ENCODE measurements at places on chromosomes 13 and 19.

GRCh38 chr19:33795370-33796163, 1.1 kb upstream of the KCTD15 start:
- peak; percentile 87 for DNase-seq

DNA sequence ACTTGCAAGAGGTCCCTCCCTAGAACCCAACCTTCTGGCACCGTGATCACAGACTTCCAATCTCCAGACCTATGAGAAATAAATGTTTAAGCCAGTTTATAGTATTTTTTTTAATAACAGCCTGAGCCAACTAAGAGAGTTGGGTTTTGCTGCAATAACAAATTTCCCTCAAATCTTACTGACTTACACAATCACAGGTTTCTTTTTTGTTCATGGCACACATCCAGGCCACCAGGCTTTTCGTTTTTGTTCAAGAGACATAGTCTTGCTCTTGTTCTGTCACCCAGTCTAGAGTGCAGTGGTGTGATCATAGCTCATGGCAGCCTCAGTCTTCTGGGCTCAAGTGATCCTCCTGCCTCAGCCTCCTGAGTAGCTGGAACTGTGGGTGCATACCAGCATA, 2.0 kb upstream of the SELENOV start:
- DNase-seq = no peak

DNA sequence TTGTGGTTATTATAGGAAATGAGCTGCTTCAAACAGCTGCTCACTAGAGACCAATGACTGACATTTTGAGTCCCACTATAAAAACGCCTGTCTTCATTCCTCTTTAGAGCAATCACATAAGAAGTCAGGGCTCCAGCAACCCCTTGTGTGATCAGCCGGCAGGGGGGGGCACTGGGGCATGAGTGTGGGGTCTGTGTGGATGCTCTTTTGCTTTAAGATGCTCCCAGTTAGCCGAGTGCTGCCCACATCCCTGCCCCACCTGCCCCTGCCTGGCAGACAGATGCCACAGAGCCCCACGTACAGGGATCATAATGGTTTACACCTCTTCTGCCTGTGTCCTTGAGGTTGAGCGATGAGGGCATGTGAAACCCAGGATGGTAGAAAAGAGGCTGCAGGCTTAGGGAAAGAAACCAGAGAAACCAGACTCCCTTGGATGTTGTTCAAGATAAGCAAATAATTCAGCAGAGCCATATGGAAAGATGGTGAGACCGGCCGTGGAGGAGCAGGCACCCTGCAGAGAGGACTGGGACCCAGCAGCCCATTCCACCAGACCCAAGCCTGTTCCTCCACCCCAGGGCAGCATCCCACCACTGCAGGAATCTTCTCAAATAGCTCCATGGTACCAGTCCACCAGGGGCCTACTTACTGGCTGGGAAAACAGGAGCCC, 55.4 kb downstream of the CHST8 start:
- no peak for DNase-seq

- no peak for DNase-seq
Measured at GRCh38 chr19:40801426-40802299, 2.7 kb downstream of the EGLN2 start.

DNA sequence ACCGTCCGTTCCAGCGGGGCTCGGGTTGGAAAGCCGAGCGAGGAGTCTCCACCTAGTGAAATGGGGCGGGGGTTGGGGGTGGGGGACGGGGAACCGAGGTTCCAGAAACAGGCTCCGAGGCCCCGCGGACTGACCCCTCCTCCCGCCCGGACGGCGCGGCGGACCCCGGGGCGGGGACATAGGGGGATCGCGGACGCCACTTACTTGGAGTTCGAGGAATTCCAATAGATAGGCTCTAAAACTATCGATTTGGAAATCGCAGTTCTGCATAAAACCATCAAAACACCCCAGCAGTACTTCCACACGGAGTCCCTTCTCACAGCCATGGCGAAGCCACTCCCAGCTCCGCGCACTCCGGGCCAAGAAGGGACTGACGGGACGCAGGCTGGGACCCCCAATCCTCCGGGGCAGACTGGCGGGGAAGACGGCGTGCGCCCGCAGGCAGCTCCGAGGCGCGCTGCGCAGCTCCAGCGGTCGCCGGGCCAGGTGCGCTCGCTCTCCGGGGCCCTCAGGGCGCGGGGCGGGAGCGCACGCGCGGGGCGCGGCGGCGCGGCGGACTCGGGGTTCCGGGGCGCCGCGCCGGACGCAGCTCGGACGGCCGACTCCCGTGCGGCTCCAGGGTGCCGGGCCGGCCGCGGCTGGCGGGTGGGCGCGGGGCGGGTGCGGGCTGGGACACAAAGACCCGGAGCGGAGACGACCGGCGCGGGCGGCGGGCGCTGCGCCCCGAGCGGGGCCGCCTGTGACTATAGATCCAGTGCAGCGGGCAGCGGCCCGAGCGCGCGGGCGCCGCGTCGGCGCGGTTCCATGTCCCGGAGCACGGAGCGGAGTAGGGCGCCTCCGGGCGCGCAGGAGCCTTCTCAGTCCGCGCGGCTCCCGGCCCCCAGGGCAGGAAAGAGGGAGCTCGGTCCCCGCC, 567 bp downstream of the EFNB2 start:
- peak; percentile 12 for DNase-seq

DNA sequence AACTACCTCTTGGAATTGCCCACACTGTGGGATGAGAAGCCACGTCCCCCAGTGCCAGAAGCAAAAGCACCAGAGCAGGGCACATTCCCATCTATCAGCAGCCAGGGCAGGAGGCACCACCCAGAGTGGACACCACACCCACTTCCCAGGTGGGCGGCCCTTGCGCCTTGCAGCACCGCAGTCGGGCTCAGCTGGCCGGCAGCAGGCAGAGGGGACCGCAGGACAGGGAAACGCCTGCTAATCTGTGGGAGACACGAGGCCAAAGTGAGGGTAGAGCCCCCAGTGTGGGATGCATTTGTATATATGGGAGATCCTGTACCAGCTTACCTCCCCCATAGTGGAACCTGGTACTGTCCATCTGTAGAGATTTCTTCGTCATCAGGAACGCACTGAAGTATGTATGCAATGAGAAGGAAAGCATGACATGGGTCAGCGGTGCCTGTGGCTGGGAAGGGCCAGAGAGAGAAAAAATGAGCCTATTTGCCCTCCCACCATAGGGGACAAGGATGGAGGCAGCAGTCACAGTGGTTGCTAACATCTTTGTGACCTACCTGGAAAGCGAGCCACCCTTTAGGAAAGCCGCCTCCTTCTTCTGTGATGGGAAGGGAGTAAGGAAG, 30.9 kb upstream of the NPAS1 start:
- no peak for DNase-seq

- no peak for DNase-seq
Measured at GRCh38 chr13:76976929-76977328, 15.0 kb upstream of the CLN5 start.

DNA sequence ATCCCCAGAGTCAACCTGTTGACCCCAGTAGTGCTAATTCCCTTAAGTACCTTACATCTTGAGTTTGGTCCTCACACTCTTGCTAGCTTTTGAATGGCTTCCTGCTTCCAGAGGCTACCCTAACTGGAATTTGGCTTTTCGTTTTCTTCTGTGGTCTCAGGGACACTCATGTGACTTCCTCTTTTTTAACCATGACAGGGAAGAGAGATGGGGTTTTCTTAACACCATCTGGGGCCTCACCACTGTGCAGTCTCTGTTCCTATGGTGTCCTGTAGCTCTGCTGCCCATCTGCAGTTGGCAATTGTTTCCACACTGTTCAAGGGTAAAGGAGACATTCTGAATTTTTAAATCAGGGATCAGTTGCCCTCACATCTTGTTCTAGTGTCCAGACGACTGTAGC, 66.7 kb downstream of the SLC10A2 start:
- no peak for DNase-seq

DNA sequence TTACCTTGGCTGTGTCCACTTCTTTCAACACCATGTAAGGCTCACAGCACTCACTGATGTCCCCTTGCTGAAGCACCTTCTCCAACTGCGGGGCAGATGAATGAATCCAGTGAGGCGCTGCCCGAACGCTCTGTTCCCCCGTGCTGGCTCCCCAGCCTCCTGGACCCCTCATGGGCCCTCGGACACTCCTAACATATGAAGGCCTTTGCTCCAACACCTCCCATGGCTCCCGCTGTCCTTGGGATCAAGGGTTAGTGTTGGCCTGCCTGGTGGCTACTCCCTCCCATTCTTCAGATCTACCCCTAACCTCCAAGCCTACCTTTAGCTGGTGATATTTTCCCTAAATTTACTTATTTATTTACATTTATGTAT, 4.4 kb downstream of the ANGPTL8 start:
- no peak for DNase-seq

- DNase-seq = no peak
Measured at GRCh38 chr19:7900401-7900870, 3.2 kb upstream of the MAP2K7 start.

DNA sequence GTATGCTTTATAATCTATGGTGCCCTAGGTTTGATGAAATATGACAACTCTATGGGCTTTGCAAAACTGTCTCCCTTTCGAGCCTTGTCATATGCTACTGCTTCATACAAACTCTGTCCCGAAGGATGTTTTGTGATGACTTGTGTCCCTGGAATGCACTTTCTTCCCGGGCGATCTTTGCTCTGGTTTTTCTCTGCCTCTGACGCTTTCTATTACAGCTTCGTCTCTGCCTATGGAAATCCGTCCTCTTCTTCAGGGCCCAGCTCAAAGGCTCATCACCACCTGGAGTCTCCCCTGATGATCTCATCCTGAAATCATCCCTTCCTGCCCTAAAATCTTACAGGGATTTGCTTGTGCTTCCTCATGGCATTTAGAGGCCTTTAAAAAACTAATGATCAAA, 191.5 kb upstream of the KL start:
- DNase-seq = peak; percentile 65

DNA sequence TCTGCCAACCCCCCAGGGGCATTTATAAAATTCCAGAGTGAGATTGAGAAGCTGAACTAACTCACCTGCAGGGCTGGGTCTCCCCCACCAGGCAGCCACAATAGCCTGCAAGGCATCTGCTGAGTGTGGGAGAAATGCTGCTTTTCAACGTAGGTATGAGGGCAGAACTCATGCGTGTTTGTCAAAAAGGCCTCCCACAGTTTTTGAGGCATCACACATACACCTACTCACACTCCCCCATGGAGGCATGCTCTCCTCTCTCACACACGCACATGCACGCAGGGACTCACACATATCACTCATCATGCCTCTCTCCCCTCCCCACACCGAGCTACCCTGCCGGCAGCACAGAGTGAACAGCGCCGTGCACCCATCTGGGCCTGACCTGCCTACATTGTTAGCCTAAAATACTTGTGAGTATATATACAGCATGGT, 390.5 kb downstream of the FGF9 start:
- no peak for DNase-seq

GRCh38 chr13:94195715-94196114, 283.8 kb downstream of the DCT start:
- DNase-seq = peak; percentile 17

- DNase-seq = no peak
Measured at GRCh38 chr13:100234006-100234405, 145.1 kb downstream of the PCCA start.

DNA sequence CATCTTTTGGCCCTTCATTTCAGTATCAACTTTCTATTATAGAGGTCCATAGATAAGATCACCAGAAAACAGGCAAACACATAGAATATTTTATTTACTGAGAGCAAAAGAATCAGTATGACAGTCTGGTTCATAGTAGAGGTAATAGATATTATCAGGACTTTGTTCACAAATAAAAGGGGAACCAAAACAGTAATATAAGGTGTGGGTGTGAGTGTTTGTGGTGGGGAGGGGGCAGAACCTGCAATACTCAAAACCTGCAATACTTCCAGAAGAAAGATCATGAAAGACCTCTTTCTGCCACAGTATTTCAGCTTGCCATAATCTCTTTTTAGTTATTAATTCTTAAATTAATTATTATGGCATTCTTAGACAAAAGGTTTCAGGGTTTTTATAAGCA, 578.7 kb upstream of the SLITRK1 start:
- DNase-seq = no peak

- peak; percentile 59 for DNase-seq
Measured at GRCh38 chr13:97257800-97258799, 36.0 kb downstream of the MBNL2 start.

DNA sequence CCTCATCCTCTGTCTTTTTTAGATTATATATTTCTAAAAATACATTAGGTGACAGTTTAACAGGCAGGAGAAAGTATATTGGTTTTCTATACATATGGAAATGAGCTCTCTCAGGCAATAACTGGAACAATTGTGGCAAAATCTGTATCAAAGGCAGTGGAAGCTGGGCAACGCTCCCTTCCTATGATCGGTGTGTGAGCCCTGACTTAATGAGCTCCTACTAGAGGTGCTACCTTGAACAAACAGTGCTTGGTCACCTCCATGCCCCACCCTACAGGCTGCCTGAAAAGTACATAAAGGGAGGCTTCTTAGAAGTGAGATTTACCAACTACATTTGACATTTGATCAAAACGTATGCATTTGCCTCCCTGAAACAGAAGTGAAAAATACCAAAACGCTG, 185.3 kb downstream of the EFNB2 start:
- no peak for DNase-seq

DNA sequence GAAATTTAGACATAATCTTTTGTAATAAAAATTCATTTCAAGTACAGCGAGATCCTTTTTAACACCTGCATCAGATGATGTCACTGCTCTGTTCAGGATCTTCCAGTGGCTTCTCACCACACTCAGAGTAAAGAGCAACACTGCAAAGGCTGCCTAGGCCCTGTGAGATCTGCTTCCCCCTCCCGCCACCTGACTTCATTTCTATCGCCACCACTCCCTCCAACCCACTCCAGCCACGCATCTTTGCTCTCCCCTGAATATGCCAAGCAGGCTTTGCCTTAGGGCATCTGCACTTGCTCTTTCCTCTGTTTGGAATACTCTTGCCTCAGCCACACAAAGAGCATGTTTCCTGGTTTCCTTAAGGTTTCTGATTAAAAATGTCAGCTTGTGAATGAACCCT, 58.3 kb downstream of the MBNL2 start:
- no peak for DNase-seq

GRCh38 chr13:69721631-69722030, 386.0 kb upstream of the ATXN8OS start:
- DNase-seq = no peak

GRCh38 chr19:3671680-3672574, 28.3 kb downstream of the PIP5K1C start:
- no peak for DNase-seq

DNA sequence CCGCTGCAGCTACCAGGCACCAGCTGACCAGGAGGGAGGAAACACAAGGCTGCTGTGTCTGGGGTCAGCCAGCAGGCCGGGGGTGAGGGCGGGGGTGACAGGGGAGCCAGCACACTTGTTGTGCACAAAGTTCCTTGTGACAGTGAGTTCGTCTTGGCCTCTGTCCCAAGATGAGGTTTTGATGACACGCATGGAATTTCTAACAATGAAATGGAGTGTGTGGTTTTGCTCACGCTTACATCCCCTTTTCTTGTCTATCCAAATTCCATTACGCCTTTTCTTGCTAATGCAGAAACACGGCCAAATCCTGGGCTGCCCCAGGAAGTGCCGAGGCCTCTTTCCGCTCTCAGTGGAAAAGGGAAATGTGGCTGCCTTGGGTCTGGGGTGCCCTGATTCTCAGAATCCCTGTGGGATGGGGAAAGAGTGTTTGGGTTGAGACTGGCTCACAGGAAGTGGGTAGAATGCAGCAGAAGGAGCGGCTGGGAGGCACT, 73.8 kb downstream of the GADD45B start:
- peak; percentile 64 for DNase-seq

- peak; percentile 96 for DNase-seq
Measured at GRCh38 chr19:38224014-38224862, at the start of gene DPF1. TSS of gene DPF1 (minus strand) at chr19:38224222. CDS start at chr19:38224142, 80 bp downstream.
